ENCODE measurements at places on chromosomes 3 and 15.

- no peak for DNase-seq
These were observed 52.4 kb downstream of the TNIK start for GRCh38 chr3:171407759-171408158.

DNA sequence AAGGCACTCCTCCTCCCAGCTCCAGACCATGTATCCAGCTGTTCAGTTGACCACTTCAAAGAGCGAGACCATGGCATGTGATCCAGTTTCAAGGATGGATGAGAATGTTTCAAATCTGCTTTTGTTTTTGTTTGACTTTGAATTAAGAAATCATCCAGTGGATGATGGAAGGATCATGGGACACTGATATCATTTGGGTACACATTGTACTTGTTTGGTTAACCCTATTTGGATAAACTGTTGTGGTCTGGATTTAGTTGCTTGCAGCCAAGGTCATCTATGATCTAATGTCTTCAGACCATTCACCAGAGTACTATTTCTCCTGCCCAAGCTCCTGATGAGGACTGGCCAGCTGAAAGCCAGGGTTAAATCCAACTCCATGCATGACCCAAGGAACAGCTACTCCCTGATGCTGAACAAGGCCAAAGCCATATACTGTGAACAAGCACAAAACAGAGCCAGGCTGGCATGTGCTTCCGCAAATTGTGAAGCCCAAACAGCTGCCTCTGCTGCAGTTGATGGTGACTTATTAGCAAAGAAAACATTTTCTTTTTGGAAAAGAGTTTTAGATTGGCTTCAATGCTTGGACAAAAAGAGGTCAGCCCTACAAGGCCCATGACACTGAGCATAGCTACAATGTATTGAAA lies 5.2 kb upstream of the ADAMTS17 start:
- DNase-seq, result no peak

DNA sequence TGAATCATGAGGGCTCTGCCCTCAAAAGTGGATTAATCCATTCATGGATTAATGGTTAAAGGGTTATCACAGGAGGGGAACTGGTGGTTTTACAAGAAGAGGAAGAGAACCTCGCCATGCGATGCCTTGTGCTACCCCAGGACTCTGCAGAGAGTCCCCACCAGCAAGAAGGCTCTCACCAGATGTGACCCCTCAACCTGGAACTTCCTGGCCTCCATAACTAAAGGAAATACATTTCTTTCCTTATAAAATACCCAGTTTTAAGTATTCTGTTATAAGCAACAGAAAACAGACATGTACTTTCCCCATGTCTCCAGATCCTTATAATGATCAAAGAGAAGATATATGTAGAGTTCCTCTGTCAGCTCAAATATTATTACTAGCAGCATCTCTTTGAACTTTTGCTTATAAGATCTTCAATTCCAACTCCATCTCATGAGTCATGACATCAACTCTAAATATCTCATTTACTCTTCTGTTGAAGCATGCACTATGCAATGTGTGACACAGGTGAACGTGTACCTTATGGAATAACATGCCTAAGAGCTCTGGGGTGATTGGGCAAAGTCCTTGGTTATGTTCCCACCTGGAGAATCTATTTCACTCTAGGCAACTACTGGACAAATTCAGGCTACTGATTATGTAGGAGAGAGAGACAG lies 37.5 kb upstream of the ZBTB38 start:
- DNase-seq, result no peak

DNA sequence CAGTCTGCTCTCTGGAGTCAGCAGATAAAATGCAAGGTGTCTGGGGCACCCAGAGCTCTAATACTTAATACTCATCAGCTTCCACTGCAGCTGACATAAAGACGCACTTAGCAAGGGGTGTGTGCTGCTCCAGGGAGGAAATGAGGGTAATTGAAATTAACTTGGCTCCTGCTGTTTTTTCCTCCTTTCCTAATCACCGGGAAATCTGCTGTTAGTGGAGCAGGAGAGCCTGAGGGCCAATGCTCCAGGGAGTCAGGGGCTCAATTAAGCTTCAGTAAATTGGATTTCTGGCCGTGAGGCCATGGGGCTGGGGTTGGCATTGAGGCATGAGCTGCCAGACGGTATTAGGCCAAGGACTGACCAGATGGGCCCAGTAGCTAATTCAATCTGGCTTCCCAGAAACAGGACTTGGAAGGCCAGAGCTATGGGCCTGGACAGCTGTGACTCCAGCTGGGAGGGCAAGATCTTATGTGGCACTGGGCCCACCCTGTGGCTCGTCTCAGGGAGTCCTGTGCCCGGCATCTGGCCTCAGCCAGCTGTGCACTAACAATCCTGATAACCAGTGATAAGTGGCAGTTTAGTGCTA lies 30.7 kb upstream of the CHRNB4 start:
- no peak for DNase-seq

DNA sequence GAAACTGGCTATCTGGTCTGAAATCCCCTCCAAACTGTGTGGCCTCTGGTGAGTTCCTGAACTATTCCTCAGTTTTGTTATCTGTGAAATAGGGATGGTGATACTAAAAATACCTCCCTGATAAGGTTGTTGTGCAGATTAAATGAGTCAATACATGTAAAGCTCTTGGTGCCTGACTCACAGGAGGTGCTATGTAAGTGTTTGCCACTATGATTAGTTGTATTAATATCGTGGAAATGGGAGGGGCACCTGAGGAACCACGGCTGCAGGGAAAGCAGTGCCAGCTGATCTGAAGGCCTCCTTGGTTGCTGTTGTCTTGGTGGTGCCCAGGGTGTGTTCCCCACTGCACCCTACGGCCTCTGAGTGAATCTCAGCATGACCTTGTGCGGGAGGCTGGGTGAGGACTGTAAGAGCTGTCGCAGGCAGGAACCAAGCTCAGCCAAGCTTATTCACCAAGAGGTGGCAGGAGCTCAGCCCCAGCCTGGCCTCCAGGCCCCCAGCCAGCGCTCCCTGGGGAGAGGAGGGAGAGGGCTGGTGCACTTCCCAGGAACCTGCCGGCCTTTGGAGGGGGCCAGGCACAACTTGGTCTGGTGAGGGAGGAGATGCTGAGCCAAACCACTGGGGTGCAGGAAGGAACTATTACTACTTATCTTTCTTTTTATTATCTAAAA lies 44.8 kb upstream of the CCDC174 start:
- DNase-seq, result no peak

GRCh38 chr15:61753018-61753710 lies 307.1 kb downstream of the VPS13C start:
- DNase-seq, result no peak

DNA sequence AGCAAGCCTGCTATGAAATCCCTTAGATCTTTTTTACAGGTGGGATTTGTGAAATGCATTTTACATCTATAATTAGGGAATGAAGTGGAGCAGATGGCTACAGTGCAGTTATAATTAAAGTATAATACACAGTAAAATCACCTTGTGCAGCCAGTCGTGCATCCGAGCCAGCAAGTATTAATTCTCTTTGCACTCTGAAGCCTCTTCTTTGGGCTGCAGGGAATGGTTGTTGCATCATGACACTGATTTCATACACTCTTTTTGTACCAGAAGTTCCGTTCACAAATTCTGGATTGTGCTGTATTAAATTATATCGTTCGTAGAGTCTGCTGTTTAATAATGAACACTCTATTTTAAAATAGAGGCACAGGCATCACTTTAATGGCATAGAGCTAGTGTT lies 28.7 kb upstream of the TP63 start:
- DNase-seq, result no peak

DNA sequence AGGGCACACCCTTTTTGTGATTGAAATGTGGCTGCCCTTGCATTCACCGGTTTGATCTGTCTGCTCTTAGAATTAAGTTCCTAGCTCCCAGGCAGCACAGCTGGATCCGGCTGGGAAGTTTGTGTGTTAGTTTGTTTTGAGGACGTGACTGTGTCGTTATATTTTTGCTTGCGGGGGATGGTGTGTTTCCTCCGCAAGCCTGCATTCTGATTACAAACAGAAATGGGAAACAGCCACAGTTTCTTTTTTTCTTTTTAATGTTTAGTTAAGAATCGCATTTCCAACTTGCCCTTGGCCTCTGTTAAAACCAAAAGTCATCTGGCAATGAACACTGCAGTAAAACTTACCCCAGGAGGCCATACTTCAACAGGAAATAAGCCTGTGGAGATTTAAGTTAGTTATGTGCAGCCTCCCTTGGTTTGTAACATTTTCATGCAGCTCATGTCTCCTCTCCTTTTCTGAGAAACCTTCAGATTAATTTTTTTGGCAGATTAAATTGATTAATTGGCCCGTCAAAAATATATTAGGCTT lies 888 bp downstream of the TMOD3 start:
- no peak for DNase-seq

DNA sequence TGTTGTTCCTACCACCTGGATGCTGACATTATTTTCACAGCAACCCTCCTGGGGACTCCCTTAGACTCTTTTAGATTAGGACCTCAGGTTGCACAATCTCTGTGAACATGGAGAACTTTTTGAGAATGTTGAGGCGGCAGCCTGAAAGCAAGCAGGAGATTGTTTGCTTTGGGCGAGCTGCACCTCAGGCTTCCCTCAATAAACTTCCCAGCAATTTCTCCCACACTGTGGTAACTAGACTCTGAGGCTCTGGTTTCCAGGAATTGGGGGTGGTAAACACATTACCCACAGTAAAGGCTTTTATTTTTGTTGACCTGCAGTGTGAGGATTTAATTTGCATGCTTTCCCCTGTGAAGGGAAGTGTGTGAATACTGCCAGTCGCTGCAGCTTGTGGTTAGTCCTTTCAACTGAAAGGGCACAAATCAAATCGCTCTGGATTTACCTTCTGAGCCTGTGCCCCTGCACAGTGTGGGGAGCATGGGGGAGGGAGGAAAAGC lies 35.2 kb upstream of the SIAH2 start:
- DNase-seq, result no peak

GRCh38 chr15:66905954-66906353 lies 159.4 kb upstream of the SMAD3 start:
- DNase-seq, result no peak

- DNase-seq, result no peak
These were observed 34.3 kb upstream of the PIK3CA start for GRCh38 chr3:179113903-179114302.

GRCh38 chr3:171799501-171799900 lies 10.8 kb downstream of the PLD1 start:
- DNase-seq, result no peak

DNA sequence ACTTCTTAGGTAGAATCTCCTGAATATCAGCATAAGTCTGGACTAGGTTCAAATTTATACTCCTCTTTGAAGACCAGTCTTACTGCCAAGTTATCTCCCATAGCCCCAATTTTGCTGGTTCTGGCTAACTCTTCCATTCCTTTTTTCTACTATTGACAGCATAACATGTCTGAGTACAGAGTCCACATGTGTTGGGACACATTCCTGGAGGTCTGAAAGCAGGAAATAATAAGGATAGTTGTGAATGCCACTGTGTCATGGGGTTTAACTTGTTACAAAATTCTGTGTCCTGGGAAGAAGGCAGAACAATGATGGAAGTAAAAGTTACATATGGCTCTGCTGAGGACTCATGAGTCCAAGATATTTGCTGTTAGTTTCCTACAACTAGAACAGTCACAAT lies 57.4 kb upstream of the ZBTB20 start:
- DNase-seq, result no peak

GRCh38 chr15:54312528-54312927 lies 334.3 kb downstream of the UNC13C start:
- DNase-seq, result no peak

GRCh38 chr3:9780458-9780812 lies 10.7 kb upstream of the CAMK1 start:
- DNase-seq, result no peak

- no peak for DNase-seq
These were observed 58.5 kb downstream of the PIK3R4 start for GRCh38 chr3:130688015-130688688.

GRCh38 chr3:189685291-189685690 lies 54.1 kb downstream of the TP63 start:
- no peak for DNase-seq

GRCh38 chr15:66803182-66803729 lies 101.2 kb downstream of the SMAD6 start:
- peak; percentile 86 for DNase-seq

DNA sequence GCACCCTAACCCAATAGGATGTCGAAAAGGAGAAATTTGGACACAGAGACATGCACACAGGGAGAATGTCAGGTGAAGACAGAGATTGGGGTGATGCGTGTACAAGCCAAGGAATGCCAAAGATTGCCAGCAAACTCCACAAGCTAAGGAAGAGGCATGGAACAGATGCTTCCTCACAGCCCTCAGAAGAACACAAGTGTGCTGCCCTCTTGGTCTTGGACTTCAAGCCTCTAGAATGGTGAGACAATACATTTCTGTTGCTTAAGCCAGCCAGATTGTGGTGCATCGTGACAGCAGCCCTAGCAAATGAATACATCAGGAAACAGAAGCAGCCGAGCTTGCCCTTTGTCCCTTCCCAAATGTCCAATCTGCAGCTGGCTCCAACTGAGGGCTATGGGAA lies 23.7 kb upstream of the ARL8B start:
- DNase-seq, result no peak

DNA sequence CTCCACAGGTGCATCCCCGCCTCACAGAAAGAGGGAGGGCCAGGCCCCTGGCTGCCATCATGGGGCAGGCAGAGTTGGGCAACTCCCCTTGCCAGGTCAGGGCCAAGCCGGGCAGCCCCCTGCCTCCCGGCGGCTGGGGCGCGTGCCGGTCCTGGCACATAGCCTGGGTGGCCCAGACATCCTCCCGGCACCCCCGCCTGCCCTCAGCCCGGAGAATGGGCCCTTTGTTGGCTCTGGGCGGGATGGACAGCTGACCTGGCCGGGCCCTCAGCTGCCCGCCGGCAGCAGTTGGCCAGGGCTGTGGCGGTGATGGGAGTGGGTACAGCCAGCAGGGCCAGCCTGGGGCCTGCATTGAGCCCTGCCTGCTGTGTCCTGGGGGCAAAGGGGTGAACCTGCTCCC lies 16.5 kb downstream of the PLXNA1 start:
- no peak for DNase-seq

GRCh38 chr15:34619151-34619550 lies 35.7 kb upstream of the GOLGA8B start:
- DNase-seq, result no peak

DNA sequence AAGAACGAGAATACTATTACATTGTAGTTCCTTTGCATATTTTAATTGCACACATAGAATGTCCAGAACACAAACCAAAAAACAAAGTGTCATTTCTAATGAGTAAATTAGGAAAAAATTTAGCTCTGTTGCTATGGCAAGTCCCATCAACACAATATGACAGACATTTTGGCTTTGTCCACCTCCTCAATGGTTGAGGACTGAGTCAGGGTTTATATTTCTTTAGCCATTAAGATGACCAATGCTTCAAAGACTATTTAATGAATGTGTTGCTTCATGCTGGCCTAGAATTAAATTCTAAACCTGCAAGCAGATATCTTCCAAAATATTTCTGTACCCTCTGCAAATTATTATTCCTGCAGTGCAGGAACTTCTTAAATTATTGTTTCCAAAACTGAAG lies 719.2 kb downstream of the NTRK3 start:
- DNase-seq, result no peak

GRCh38 chr3:177249203-177249602 lies 51.9 kb upstream of the TBL1XR1 start:
- DNase-seq, result no peak

- no peak for DNase-seq
These were observed 149.9 kb upstream of the SLC2A2 start for GRCh38 chr3:171176244-171176933.

Data from GOT3 (cell line).